ENCODE measurements at places on chromosomes 1 and 21. TPM values are rescaled to one million over a fixed set of nuclear protein-coding genes. Genes with fewer than 3 reads are reported as not detected.

Gene FAM78B
- 1.2 TPM for polyA plus RNA-seq

Gene GPR52
- polyA plus RNA-seq, result 0.14 TPM

Gene C1QB
- 9.8 TPM for polyA plus RNA-seq

Gene OR2T2
- not detected for polyA plus RNA-seq

Gene MEX3A
- 46.5 TPM for polyA plus RNA-seq

Gene CFHR3
- 0.26 TPM for polyA plus RNA-seq

Gene LIN28A
- polyA plus RNA-seq, result 0.06 TPM

Gene DIO1
- polyA plus RNA-seq, result 4.9 TPM

Gene RAB7B
- 2.2 TPM for polyA plus RNA-seq

Gene DNMT3L
- polyA plus RNA-seq, result not detected

Gene DNAJB4
- 38.2 TPM for polyA plus RNA-seq

Gene THEM5
- 0.79 TPM for polyA plus RNA-seq

Gene LCE1A
- not detected for polyA plus RNA-seq

Gene PRAMEF15
- polyA plus RNA-seq, result not detected

Gene LCE6A
- not detected for polyA plus RNA-seq

Gene FAM131C
- polyA plus RNA-seq, result 1.8 TPM

Gene SERINC2
- polyA plus RNA-seq, result 8.8 TPM

Gene KANK4
- polyA plus RNA-seq, result 19.3 TPM

Gene SYPL2
- 12.7 TPM for polyA plus RNA-seq

Gene WDR3
- 25.2 TPM for polyA plus RNA-seq

Gene GJA9
- not detected for polyA plus RNA-seq

Gene CTBS
- polyA plus RNA-seq, result 25.1 TPM

Gene ATP6V1G3
- 8.1 TPM for polyA plus RNA-seq

Gene TMEM269
- 0.47 TPM for polyA plus RNA-seq

Gene CASQ1
- 0.68 TPM for polyA plus RNA-seq

Gene SIK1
- 3.0 TPM for polyA plus RNA-seq

Gene INSRR
- polyA plus RNA-seq, result 1.5 TPM

Gene TMEM51
- 23.2 TPM for polyA plus RNA-seq

Gene FOXO6
- 3.0 TPM for polyA plus RNA-seq

Gene SLC45A3
- polyA plus RNA-seq, result 1.7 TPM

Gene DPYD
- 16.0 TPM for polyA plus RNA-seq

Gene ZNF648
- 0.39 TPM for polyA plus RNA-seq

Gene OR6P1
- polyA plus RNA-seq, result not detected

Data from left renal pelvis (tissue), 4 donors.